K562 (cell line): ENCODE measurements at places on chromosomes 2 and 18. TPM values are rescaled to one million over a fixed set of nuclear protein-coding genes. Genes with fewer than 3 reads are reported as not detected.

MOGAT1 gene
- total RNA-seq, result not detected in 2 replicates

CMPK2 gene
- total RNA-seq, result 7.2 and 7.9 TPM in 2 replicates

ZNF521 gene
- 2.3 and 2.8 TPM in 2 replicates for total RNA-seq

DNA sequence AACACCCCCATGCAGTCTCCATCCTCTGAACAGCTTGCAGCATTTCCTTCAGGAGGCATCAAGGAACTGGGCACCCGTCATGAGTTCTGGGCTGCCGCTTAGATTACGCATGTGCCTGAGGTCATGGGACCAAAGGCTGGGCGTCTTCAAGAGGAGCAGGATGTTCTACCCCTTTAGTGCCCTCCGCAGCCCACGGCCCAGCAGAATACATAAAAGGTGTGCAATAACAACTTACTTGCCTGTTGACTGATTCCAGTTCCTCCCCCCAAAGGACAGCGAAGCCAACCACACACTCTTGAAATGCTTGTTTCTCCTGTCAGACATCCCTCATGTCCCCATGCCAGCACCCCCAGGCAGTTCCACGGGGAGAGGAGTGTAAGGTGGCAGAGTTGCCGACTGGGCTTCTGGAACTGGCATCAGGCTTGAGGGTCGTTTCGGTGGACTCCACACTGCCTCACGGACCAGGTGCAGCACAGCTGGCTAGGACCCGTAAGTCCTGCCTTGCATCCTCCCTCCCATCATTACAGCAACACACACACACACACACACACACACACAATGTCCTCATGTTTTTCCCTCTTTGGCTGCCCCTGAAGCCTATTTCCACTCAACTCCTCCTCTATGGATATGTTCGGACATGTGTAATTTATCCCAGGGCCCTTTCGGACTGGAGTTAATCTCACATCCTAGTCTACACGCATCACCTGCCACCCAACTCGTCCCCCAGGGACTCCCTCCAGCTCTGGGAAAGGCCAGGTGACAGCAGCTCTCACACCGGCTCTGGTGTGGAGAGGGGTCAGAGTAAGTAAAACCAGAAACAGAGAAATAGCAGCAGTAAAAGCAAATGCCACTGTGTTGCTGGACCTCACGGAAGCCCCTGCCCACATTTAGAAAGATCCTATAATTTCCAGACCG lies 200.7 kb downstream of the BCL11A start:
- DNase-seq, result no peak

DNA sequence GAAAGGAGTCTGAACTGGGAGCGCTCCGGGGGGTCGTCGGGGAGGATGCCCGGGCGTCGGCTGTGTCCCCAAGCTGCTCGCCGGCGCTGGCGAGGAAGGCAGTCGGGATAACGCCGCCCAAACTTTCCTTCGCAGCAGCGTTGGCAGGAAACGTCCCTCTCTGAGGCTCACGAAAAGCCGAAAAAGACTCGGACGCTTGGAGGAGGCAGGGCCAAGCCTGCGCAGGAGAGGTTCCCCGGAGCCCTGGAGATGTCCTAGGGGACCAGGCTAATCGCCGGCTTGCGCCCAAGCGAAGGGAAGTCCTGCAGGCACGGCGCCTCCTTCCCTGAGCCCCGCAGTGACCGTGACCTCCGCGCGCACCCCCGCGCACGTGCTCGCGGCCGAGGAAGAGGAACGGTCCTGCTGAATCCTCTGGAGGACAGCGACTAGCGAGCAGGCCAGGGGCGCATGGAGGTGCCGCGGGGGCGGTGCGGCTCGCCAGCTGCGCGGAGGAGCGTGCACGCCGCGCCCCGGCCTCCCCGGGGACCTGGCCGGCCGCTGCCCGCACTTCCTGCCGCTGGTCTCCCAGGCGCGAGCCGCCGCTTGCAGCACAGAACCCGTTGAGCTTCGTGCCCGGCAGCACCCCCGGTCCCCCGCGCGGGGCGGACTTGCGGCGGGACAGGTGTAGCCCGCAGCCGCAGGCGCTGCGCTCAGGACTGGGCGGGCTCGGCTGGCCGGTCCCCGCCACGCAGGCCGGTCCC lies at the start of gene SH3RF3:
TSS of gene SH3RF3 (plus strand) at position 590 of the 740 bp plus-strand sequence.
- no peak for DNase-seq

GRCh38 chr18:38445804-38446145 lies 880.2 kb upstream of the CELF4 start:
- DNase-seq, result no peak

ALLC gene
- not detected in 2 replicates for total RNA-seq

- no peak for DNase-seq
Measured at GRCh38 chr18:79555885-79556284, 123.7 kb upstream of the CTDP1 start.
